Activated CD4-positive, alpha-beta memory T cell treated with anti-CD3 and anti-CD28 coated beads, Interleukin-2, amount 10 ng/mL, durations not matched to agents 7 days and 5 days (primary cell): ENCODE measurements at places on chromosomes 5 and 9. TPM values are rescaled to one million over a fixed set of nuclear protein-coding genes. Genes with fewer than 3 reads are reported as not detected.

Gene BAAT
- not detected for total RNA-seq

Gene GCNT4
- total RNA-seq, result 1.5 TPM

Gene HACD4
- 15.6 TPM for total RNA-seq

- no peak for DNase-seq
Measured at GRCh38 chr9:35288778-35289177, 127.0 kb downstream of the UNC13B start.

GRCh38 chr9:14301006-14301405 is 12.9 kb downstream of the NFIB start:
- DNase-seq, result no peak
